ENCODE measurements at places on chromosomes 16 and 17. TPM values are rescaled to one million over a fixed set of nuclear protein-coding genes. Genes with fewer than 3 reads are reported as not detected.

DNA sequence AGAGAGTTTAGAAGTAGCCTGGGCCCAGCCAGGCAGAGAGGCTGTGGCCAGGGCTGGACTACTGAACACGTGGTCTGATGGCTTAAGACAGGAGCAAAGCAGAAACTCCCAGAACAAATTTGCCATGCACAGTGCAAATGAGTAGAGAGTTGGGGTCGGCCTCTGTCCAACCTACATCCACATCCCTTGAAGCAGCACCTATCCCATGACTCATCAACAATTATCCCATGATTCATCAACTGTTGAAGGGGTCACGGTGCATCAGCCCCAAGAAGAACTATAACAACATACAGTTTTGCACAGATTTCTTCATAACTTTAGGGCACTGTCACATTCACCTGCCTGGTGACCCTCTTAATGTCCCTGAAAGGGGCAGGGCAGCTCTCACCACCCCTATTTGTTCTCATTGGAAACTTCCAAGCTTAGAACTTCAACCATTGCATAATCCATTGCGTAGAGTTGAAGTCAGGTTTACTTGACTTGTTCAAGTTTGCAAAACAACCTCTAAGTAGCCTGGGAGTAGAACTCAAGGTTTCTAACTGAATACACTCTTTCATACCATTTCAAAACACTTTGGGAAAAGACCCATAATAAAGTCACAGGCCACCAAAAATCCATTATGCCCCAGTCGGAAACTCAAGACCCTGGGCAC lies 235.2 kb upstream of the CDH5 start:
- no peak for DNase-seq

- no peak for DNase-seq
These were observed 658 bp downstream of the TNFRSF12A start for GRCh38 chr16:3020604-3021448.

DNA sequence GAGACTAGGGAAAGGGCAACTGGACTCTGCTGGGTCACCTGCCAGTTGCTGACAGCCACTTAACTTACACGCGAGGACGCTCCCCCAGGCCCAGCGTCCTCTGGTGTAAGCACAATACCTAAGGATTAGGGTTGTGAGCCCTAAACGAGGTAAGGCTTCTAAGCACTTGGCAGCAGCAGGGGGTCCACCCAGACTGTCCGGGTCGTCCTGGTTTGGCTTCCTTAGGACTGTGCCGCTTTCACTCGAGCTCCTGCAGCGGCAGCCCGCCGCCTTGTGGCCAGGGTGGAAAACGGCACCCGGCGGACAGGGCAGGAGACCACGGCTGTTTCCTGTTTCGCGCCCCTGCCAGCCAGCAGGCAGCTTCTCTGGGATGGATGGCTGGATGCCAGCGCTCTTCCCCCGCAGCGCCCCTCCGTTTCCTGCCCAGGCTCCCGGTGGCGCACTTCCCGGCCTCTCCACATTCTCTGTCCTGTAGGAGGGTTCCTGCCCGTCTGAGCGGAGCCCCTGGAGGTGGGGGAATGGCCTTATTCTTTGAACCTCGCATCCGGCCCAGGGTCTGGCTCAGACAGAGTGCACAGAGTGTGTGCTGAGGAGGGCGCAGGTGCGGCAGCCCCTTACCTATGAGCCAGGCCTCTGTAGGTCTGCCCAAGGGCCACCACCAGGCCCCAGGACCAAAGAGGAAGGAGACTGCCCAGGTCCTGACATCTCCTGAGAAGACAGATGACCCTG lies 47.0 kb upstream of the AMZ2 start:
- no peak for DNase-seq

The C16orf92 gene
- not detected for polyA plus RNA-seq

The CEP295NL gene
- polyA plus RNA-seq, result 0.15 TPM

DNA sequence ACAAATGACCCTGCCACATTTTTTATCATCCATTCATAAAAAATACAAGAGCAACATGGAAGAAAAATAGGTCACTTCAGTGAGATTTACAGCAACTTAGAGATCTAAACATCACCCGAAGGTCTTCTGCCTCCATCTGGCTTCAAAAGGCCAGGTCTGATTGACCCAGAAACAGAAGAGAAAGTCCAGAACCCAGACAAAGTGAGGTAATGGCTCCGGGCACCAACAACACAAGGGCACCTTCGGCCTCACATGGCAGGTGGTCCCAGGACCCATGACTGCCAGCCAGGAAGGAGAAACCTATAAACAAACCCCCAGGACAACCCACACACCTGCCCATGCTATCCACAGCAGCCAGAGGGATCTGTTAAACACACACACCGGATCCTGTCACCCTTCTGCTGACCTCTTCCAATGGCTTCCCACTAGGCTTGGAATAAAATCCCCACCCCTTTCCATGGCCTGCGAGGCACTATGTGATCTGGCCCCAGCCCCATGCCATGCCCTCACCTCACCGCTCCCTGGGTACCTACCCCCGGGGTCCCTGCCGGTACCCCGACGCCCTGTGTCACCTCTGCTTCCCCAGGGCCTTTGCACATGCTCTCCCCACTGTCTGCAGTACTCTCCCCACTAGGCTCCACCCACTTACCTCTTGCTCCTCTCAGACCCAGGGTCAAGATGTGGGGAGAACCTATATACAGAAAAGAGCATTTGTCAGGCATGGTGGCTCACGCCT lies 149.1 kb downstream of the ZNF423 start:
- no peak for DNase-seq

DNA sequence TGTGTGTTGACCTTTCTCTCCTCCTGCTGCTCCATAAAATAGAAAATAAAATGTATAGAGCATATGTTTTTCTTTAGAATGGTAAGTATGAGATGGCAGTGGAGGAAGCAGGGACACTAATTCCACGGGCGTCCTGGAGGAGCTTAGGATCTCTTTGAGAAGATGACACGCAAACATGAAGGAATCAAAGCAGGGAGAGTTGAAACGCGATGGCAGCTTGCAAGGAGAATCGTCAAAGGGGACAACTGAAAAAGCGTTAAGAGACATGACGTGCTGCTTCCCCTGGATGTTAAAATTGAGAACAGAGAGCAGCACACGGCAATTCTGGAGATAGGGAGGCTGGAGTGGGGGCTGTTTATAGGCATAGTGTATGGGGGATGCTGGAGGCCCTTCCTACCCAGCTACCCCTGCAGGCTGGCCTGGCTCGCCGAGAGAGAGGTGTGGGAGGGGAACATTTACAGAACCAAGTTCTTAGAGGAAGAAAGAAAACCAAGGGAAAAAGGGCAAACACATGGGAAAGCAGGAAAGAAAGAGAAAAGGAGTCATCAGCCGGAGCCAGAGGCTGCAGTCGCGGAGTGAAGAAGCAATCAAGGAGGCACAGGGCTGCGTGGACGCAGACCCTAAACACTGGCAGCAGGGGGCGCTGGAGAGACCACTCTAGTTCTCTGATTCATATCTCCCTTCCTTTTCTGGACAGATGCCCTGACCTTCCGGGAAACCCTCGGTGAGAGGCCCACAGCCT lies 55.8 kb downstream of the MYH13 start:
- DNase-seq, result no peak

GRCh38 chr17:62870030-62870541 lies 62.0 kb upstream of the MARCHF10 start:
- no peak for DNase-seq

The ITGB3 gene
- 20.7 TPM for polyA plus RNA-seq

DNA sequence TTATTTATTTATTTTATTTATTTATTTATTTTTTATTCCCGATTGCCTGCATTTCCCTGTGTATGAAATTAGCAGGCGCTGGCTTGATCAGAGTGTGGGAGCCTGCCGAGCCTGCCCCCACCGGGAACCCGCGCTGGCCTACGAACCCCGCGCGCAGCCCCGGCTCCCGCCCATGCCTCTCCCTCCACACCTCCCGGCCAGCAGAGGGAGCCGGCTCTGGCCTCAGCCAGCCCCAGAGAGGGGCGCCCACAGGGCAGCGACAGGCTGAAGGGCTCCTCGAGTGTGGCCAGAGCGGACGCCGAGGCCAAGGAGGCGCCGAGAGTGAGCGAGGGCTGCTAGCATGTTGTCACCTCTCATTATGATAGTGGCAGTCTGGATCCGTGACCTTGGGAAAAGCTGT lies 13.0 kb upstream of the RBL2 start:
- DNase-seq, result no peak

GRCh38 chr17:36705874-36706731 lies 104.7 kb downstream of the MRM1 start:
- no peak for DNase-seq

- DNase-seq, result no peak
These were observed 125.4 kb downstream of the SEC14L1 start for GRCh38 chr17:77266213-77266612.

GRCh38 chr17:18040261-18040858 lies 1.2 kb downstream of the GID4 start:
- DNase-seq, result no peak

The MYCBPAP gene
- 3.4 TPM for polyA plus RNA-seq

DNA sequence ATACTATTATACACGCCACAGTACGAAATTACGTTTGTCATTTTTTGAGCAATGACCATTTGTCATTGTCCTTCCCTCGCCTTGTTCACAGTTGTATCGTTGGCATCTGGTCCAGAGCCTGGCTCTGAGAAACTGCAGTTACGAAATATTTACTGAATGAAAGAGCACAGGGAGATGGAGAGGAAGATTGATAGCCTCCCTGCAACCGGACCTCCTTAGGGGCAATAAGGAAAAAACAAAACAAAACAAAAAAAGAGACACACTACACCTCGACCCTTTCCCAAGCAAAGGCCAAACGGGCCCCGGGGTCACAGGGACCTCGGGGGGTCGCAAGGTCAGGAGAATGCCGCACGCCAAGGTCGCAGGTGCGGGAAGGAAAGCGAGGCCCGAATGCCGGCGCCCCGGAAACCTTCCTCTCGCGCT lies 857 bp downstream of the GOT2 start:
- DNase-seq, result no peak

DNA sequence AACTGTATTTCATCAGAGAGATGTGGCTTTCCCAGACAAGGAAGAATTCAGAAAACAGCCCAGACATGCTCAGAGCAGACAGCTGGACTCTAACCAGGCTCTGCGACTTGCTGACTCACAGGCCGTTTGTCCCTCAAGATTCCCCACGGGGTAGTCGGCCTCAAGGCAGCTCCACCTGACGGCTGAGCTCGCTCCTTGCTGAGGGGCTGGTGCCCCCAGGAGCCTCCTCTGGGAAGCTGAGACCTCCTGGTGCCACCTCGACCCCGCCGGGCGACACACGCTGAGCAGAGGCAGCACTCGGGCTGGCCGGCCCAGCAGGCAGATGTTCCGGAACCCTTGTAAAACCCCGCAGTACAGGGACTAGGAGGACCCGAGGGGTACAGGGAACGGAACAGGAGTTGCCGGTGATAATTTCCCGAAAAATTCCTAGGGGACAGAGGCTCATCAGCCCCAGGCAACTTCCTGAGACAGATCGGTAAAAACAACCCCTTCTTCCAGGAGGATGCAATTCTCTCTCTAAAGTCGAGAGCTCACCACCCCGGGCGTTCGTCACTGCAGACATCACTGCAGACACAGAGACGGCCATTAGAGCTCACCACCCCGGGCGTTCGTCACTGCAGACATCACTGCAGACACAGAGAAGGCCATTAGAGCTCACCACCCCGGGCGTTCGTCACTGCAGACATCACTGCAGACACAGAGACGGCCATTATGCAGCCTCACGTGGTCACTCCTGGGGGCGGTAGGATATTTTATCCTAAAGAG lies 19.9 kb downstream of the RPH3AL start:
- no peak for DNase-seq

The CA5A gene
- polyA plus RNA-seq, result 0.07 TPM

DNA sequence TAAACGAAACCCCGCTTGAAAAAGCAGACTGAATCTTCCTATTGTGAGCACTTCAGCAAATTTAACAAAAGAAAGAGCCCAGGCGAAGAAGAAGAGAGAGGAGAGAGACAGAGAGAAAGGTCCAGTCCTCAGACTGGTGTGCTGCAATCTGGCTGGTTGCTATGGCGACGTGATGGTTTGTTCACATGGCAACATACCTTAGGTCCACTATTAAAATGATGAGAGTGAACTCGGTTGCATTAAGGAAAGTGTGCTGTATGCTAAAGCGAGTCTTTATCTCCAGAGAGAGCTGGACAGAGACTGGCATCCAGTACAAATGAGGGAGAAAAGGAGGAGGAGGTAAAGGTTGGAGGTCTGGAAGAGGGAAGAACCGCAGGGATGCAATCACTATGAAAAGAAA lies 271.8 kb upstream of the ZFHX3 start:
- DNase-seq, result no peak

The GPR142 gene
- polyA plus RNA-seq, result 0.40 TPM

DNA sequence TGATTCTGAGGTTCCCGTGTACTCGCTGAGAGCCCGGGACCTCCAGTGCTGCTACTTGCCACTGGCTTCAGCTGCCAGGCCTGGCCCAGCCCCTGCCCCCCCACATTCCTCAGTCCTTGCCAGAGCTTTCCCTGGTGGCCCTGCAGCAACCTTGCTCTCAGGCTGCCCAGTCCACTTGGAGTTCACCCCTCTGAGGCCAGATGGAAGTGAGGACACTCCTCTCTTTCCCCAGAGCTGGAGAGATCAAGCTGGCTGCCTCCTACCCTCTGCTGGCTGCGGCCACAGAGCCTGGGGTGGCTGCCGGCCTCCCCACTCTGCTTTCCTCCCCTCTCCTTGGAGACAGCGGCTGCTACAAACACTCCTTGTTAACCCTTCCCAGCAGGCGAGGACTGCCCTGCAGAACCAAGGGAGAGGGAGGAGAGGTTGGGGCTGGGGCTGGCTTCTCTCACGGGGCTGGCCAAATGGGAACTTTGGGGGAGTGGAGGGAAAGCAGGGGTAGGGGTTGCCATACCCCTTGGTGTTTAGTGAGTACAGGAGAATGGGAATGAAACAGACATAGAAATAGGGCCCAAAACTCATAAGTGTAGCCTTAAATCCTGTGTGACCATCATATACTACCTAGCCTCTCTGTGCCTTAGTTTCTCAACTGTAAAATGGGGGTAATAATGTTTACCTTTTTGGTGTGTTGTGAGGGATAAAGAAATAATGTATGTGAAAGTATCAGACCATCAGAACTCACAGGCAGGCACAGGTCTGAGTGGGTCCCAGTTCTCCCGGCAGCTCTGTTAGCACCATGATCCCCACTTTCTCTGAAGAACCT lies at the start of gene GAS2L2:
GAS2L2 (minus strand) TSS at position 295 of the 820 bp plus-strand sequence. CDS start 389 bp downstream, outside the sequence.
- no peak for DNase-seq

The NATD1 gene
- 12.4 TPM for polyA plus RNA-seq

- no peak for DNase-seq
These were observed at the start of gene FAM20A for GRCh38 chr17:68600931-68601564. Gene FAM20A, minus strand, starts transcription at chr17:68601367. Its CDS starts 701 bp downstream, at chr17:68600666.

The CA7 gene
- polyA plus RNA-seq, result not detected

GRCh38 chr16:29729116-29729521 lies 16.7 kb downstream of the C16orf54 start:
- peak; percentile 27 for DNase-seq

DNA sequence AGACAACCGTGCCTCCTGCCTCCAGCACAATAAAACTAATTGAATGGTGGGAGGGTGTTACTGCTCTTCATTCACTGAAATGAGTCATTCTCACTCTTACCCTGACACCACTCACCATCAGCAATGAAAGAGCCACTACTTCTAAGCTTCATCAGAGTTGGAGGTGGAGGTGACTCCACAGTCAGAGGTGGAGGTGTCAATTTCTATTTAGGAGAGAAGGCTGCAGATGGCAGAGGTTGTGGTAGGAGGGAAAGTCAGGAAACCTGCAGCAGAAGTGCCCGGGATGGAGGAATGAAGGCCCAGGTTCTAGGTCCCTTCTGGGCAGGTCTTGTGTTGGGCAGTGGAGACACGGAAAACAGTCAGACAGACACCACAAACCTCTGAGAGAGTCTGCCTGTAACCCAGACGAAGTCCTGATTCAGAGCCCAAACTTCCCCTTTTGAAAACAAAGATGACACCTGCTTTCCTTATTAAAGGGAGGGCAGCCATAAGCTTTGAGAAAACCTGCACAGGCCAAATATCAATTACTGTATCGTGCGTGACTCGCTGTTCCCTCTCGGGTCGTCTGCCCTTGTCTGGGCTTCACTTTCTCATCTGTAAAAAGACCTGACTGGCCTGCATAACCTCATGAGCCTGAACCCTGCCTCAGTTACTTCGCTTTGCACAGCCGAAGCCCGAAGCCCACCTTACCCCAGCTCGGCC lies 668 bp downstream of the ATPAF2 start:
- no peak for DNase-seq

Data from left renal pelvis (tissue), 4 donors.